Right atrium auricular region (tissue), 2 donors: ENCODE measurements at places on chromosomes 3 and 15. TPM values are rescaled to one million over a fixed set of nuclear protein-coding genes. Genes with fewer than 3 reads are reported as not detected.

The NOX5 gene
- 0.16 TPM for total RNA-seq

The ZNF654 gene
- total RNA-seq, result 7.2 TPM

DNA sequence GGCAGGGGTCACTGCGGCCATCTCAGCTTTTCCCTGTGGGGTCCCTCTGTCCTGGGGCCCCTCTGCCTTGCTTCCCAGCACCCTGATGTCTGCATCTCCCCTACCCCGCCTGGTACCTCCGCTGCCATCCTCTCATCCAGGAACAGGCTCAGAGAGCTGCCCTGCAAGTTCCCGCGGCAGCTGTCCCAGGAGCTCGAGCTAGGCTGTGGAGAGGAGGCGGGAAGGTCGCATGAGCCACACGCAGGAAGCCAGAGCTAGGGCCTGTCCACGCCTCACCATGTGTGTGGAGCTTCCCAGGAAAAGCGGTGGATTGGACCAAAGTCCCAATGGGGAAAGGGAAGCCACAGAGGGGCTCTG, 12.5 kb downstream of the PLA2G4B start:
- peaks cover 22% of the 10 kb centered on the region for H3K36me3 ChIP-seq
- H3K27ac ChIP-seq, result no peak overlapping the region
- DNase-seq, result no peak
- H3K4me3 ChIP-seq, result no peak overlapping the region
- no peaks in the 10 kb centered on the region for H3K4me1 ChIP-seq
- H3K27me3 ChIP-seq, result no peaks in the 10 kb centered on the region

- H3K27me3 ChIP-seq, result peaks cover 16% of the 10 kb centered on the region
- H3K4me3 ChIP-seq, result no peak overlapping the region
- no peaks in the 10 kb centered on the region for H3K36me3 ChIP-seq
- H3K27ac ChIP-seq, result no peak overlapping the region
- H3K4me1 ChIP-seq, result no peaks in the 10 kb centered on the region
Measured at GRCh38 chr3:46878781-46879436, 1.4 kb downstream of the PTH1R start.

The LYZL4 gene
- total RNA-seq, result not detected
